ENCODE measurements at places on chromosomes 7 and 10.
A peak's percentile ranks its signal among the peaks of the same experiment; 100 is the strongest.

DNA sequence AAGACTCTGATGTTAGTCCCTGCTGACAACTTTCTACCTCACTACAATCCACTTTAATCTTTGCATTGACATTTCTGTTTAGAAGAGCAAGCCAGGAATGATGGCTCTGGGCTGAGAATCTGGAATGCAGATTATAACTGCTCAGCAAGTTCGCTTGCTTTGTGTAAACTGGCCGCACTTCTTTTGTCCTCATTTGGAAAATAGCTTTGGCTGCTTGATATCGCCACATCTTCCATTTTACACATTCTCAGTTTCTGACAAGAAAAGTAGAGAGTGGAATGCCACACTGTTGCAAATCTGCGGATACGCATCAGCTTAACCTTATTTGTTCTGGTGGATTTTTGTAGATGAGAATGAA is 429.8 kb downstream of the KCNMA1 start:
- no peak for DNase-seq

DNA sequence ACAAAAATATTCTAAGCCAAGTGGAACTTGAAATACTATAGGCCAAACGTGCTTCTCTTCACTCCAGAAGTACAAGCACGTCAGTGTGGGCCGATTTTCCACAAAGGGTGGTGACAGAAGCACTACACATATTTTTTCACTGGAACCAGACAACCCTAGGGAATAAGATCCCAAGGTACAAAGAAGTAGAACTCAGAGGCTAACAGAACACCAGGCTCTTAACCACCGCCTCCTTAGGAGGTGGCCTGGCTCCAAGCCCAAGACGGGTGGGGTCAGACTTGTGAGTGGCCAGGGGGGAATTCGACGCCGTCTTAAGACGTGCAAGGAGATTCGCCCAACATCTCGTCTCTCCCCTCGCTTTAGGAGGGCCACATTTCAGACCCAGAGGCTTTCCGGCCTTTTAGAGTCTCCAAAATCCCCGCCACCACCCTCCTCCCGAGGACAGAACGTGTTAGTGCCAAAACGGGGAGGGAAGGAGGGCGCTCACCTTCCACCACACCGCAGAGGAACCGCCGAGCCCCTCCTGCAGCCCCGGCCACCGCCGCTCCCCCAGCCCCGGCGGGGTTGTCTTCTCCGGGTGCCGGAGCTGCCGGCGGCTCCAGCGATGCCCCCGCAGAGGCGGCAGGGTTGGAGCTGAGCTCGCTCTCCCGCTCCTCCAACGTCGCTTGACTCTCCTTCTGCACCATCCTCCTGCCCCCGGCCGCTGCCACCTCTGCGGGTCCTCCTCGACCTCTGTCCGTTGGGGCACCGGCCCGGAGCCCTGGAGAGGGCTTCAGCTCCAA is 716 bp downstream of the OGA start:
- DNase-seq = no peak

- no peak for DNase-seq
These were observed 26.5 kb upstream of the BET1 start for GRCh38 chr7:94030634-94031033.

GRCh38 chr7:117259615-117260014 is 63.2 kb downstream of the WNT2 start:
- no peak for DNase-seq

- no peak for DNase-seq
These were observed 873 bp downstream of the PRKAR2B start for GRCh38 chr7:107045195-107045960.

DNA sequence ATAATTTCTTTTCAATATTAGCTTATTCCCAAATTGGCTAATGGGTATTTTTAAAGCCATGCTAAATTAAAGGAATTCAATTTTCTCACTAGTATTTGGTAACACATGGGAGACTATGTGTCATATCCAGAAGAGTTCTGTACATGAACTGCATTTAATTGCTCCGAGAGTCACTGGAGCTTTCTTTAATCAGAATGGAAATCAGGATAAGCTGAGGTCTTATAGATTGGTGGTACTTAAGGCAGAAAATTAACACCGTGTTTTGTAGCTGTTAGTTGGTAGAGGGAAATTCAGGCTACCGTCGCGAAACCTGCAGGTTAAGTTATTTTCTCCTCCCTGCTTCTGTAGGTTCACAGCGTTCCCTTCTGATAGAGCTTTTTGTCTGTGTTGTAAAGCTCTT is at the start of gene WEE2:
Gene WEE2 (plus strand): TSS at position 3 of the 400 bp plus-strand sequence. CDS start 406 bp downstream, outside the sequence.
- DNase-seq = no peak

DNA sequence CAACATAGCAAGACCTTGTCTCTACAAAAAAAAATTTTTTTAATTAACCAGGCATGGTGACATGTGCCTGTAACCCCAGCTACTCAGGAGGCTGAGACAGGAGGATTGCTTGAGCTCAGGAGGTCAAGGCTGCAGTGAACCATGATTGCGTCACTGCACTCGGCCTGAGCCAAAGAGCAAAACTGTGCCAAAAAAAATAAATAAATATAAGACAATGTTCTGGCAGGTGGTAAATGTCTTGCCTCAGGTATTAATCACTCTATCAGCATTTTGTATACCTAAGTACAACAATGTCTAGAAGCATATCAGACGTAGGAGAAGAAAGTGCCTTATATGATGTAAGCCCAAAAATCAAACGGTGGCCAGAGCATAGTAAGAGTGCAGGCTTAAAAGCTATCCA is 427.8 kb upstream of the C7orf33 start:
- no peak for DNase-seq

DNA sequence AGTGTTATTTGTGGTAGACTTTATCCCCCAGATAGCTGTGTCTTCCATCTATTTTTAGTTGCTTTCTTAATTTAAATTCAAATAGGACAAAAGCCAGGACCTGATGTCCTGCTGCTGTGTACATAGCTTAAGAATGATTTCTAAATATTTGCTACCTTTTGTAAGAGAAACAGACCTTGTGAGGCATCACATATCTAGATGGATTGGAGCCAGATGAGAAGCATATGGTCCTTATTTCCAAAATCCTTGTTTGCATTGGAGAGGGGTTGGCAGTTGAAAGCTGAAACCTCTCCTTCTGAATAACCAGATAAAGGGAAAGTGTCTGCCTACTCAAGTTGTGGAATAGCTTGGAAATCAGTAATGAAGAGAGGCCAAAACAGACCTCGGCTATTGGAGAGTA is 50.7 kb upstream of the AMPH start:
- DNase-seq = no peak

DNA sequence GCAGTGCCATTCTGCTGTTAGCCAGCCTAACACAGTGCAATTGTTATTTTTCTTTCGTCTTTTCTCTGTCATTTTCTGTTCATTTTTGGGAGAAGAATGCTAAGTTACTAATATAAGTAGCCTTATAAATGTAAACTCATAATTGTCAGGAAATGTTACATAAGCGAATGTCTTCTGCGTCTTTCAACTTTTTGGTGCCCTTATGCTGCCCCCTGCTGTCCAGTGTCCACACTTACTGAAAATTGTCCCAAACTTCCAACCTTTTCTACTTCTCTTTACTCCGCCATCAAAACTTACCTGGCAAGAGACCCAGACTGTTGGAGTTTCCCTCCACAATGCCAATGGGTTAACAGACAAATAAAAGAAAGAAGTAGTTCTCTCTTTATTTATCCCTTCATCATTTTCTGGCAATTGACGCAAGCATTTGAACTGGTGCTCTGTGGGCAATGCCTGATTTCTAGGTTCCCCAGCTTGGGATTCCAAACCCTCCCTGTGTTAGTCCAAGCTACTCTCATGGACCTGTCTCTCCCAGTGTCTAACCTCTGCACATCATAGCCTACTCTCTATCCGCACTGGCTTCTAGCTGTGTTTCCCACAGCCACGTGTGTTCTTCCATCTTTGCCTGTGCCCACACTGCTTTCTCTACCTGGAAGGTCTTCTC is 21.0 kb upstream of the EPC1 start:
- peak; percentile 22 for DNase-seq

- DNase-seq = no peak
These were observed 32.8 kb downstream of the HIPK2 start for GRCh38 chr7:139744768-139745677.

- DNase-seq = no peak
These were observed 97.0 kb upstream of the PPIF start for GRCh38 chr10:79250259-79250658.

DNA sequence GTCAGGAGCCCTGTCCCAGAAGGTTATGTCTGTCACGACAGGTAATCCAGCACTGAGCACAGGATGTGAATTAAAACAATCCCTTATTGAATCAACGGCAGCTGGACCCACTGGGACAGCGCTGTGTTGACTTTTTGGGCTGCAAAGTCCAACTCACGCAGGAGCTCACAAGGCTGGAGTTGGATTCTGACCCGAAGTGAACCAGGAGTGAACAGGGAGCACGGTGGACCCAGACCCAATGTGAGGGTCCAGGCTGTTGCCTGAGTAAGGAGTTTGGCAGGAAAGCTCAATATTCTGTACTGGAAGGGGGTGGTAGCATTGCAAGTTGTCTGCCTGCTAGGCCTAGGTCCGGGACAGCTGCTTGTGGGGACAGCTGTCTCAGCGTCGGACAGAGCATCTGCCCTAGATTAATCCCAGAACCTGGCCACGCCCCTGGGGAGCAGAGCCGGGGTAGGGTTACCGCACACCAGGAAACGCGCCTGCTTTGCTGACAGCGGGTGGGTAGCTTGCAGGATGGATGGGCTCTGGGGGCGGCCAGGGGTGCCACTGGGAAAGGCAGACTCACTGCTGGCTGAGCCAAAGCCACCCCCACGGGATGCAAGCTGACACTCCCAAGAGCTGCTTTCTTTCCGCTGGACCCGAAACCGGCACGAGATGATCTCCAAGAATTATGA is 24.0 kb downstream of the COL26A1 start:
- DNase-seq = no peak

Data from stimulated activated CD8-positive, alpha-beta memory T cell treated with anti-CD3 and anti-CD28 coated beads, Interleukin-15, amount 100 ng/mL, for 24 hours (primary cell).